ENCODE measurements at places on chromosomes 7 and 10. TPM values are rescaled to one million over a fixed set of nuclear protein-coding genes. Genes with fewer than 3 reads are reported as not detected.

The NUTM2E gene
- total RNA-seq: not detected

The PIK3AP1 gene
- 0.13 TPM for total RNA-seq

The SNX10 gene
- total RNA-seq: 6.2 TPM

The TMEM139 gene
- total RNA-seq: not detected

All from bladder microvascular endothelial cell (primary cell).